ENCODE measurements at places on chromosomes 2 and 18.

GRCh38 chr2:178152033-178152432 is 39.8 kb downstream of the RBM45 start:
- no peak for DNase-seq

GRCh38 chr2:80302314-80303005 is 2.1 kb downstream of the LRRTM1 start:
- no peak for DNase-seq

GRCh38 chr2:120503793-120504571 is 158.0 kb downstream of the INHBB start:
- DNase-seq = no peak

GRCh38 chr2:47905386-47906156 is 727 bp downstream of the FBXO11 start:
- DNase-seq = no peak

DNA sequence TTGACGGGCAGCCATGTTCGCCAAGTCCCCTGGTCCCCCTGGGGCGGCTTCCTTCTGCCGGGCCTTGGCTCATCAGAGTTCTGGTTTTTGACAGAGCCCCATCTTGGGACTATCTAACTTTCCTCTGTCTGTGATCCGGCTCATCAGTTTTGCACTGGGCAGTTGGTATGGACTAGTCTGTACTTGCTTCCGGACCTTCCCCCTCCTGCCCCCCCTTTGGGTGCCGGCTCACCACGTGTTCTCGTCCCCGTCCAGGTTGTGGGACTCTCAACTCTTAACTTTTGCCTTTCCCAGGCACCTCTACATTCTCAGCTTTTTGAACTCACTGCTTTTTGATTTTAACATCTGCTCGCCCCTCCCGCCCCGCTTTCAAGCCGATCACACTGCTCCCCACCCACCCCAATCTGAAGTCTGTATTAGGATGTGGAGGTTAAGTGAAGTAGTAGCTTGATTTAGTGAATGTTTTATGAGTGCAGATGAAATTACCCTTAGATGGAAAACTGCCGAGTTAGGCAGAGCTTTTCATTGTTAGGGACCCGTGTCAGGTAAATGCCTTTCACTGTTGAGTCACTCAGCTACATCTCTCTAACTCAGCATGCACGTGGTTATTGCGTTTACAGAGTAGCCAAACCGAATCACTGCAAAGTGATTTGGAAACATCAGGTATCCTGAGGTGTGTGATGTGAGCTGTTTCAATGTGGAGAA is 874 bp downstream of the WDR43 start:
- no peak for DNase-seq

DNA sequence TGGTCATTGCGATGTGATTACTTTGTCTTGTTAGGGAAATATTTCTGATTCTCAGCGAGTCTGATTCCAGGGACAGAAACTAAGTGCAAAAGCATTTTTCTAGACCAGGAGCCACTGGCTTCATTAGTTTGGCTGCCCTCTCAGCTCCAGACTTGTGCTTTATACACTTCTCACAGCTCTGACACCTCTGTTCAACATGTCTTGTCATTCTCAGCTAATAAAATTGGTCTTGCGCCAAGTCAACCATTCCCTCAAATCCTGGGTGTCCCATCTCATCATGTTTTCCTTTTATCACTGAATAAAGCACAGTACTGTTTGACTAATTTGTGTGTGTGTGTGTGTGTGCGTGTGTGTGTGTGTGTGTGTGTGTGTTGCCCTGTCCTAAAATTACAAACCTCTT is 215.5 kb upstream of the EPHA4 start:
- DNase-seq = no peak

- DNase-seq = peak; percentile 86
These were observed 60.1 kb downstream of the LIMS1 start for GRCh38 chr2:108594132-108594981.

- no peak for DNase-seq
These were observed 68.5 kb downstream of the EPB41L3 start for GRCh38 chr18:5475267-5475666.

DNA sequence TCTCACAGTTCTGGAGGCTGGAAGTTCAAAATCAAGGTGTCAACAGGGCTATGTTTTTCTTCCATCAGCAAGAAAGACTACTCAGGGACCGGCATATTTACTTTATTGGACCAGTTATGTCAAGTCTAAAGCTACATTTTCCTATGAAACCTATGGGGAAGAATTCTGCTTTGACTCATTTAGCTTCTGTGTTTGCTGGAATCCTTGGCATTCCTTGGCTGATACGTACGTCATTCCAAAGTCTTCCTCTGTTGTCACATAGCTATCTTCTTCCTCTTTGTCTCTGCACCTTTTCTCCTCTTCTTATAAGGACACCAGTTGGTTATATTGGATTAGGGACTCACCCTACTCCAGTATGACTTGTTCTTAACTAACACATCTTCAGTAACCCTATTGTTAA is 137.4 kb upstream of the FBXO11 start:
- DNase-seq = no peak

DNA sequence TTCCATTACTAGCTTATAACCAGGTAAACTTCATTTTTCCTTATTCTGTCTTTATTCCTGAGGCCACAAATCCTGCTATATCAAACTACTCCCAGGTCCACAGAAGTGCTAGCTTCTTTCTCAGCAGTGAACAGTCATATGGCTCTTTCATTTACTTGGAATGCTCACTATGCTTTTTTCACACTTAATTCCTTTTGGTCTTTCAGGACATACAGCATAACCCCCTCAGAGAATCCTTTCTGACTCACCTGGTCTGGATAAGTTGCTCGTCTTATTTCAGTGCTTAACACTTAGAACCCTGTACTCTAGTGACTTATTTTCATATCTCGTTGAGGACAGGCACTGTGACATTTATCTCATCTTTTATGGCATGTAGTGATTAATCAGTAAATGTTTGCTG is 325.0 kb upstream of the UBE2E3 start:
- DNase-seq = no peak

GRCh38 chr18:48735681-48736255 is 196.9 kb downstream of the CTIF start:
- no peak for DNase-seq

GRCh38 chr18:45213040-45213333 is 402.3 kb upstream of the SLC14A2 start:
- no peak for DNase-seq

- DNase-seq = peak; percentile 41
These were observed 82.3 kb upstream of the XPO1 start for GRCh38 chr2:61620244-61621159.

DNA sequence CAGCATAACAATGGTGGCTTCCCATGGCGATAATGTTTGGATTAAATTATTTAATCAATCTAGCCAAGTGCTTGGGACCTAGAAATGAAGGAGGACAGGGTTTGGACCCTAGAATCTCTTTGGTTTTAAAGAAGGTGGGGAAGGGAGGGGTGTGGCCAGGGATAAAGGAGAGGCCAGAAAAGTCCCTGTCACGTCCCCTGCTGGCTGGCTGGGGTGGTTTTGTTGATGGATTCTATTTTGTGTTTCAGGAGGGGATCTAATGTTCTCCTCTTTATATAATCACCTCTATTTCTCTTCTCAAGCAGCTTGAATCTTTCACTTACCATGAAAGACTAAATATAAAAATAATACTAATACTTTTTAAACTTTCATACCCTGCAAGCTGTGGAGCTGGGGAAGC is 52.6 kb upstream of the GALR1 start:
- DNase-seq = no peak

- no peak for DNase-seq
These were observed 195.4 kb downstream of the FAM210A start for GRCh38 chr18:13530879-13531387.

- no peak for DNase-seq
These were observed 57.0 kb upstream of the KCNG2 start for GRCh38 chr18:79740521-79741361.

GRCh38 chr2:47999512-47999911 is 93.2 kb upstream of the FBXO11 start:
- no peak for DNase-seq

- DNase-seq = no peak
These were observed 338.4 kb upstream of the SLC39A10 start for GRCh38 chr2:195318440-195319111.

- peak; percentile 88 for DNase-seq
These were observed 263.9 kb downstream of the LTBP1 start for GRCh38 chr2:33210626-33211025.
